Tibial nerve (tissue), 4 donors: ENCODE measurements at places on chromosomes 4 and X. TPM values are rescaled to one million over a fixed set of nuclear protein-coding genes. Genes with fewer than 3 reads are reported as not detected.

GRCh38 chrX:39242187-39242586 lies 440.9 kb downstream of the MID1IP1 start:
- no peaks in the 10 kb centered on the region for H3K36me3 ChIP-seq
- H3K27me3 ChIP-seq: no peaks in the 10 kb centered on the region
- no peak for DNase-seq
- no peak overlapping the region for H3K27ac ChIP-seq
- H3K4me3 ChIP-seq: no peak overlapping the region

DNA sequence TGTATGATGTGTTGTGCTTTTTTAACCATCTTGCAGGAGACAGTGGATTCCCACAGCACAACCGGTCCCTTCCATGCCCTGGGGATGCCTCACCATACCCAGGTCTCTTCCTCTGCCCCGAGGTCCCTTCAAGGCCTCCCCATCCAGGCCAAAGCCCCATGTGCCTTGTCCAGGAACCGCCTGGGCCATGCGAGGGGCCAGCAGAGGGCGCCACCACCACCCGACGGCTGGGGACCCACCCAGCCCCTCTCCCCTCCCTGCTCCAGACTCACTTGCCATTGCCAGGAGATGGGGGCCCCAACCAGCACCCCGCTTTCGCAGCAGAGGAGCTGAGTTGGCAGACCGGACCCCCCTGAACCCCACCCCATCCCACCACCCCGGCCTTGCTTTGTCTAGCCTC lies 485.5 kb downstream of the TRAM1L1 start:
- H3K4me1 ChIP-seq: no peaks in the 10 kb centered on the region
- DNase-seq: no peak
- no peak overlapping the region for H3K27ac ChIP-seq
- H3K4me3 ChIP-seq: no peak overlapping the region

DNA sequence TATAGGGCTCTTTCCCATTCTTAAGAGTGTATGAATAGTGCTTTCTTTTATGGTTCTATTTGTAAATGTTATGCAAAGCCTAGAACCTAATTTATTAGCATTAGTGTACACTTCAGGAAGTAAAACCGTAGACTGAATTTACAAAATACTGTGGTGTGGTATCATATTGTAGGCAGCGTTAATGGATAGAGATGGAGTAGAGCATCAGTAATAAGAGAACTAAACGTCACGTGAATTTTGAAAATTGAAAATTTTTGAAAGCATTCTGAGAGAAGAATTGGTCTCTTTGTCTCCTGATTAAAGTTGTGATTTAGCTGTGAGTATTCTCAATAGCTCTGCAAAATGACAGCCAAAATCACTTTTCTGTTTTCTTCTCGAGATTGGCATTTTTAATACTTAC lies 2.9 kb downstream of the STIM2 start:
- no peak for DNase-seq
- no peaks in the 10 kb centered on the region for H3K4me1 ChIP-seq
- no peak overlapping the region for H3K4me3 ChIP-seq
- H3K36me3 ChIP-seq: no peaks in the 10 kb centered on the region
- H3K27me3 ChIP-seq: no peaks in the 10 kb centered on the region

GRCh38 chrX:39898147-39898546 lies 199.6 kb downstream of the BCOR start:
- H3K36me3 ChIP-seq: no peaks in the 10 kb centered on the region
- DNase-seq: no peak
- no peaks in the 10 kb centered on the region for H3K4me1 ChIP-seq
- no peak overlapping the region for H3K27ac ChIP-seq
- H3K27me3 ChIP-seq: no peaks in the 10 kb centered on the region
- no peak overlapping the region for H3K4me3 ChIP-seq

TCP11X2 gene
- total RNA-seq: not detected

- no peaks in the 10 kb centered on the region for H3K27me3 ChIP-seq
- H3K4me1 ChIP-seq: no peaks in the 10 kb centered on the region
- DNase-seq: no peak
- H3K4me3 ChIP-seq: no peak overlapping the region
These were observed 1495.3 kb upstream of the PCDH7 start for GRCh38 chr4:29224911-29225310.

DNA sequence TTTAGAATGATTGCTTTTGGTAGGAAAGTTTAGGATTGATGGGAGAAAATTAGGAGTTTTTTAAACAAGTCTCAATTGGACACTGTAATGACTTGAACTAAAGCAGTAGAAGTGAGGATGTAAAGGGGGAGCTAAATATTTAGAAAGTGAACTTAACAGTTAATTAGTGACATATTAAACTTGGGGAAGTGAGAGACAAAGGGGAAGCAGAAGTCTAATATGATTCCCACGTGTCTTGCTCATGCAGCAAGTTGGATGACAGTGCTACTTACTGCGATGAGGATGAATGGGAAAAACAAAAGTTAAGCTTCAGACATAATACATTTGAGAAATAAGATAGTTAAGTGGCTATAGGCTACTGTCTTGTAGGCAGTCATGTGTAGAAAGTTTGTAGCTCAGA lies 110.4 kb downstream of the RPA4 start:
- no peak for DNase-seq
- H3K36me3 ChIP-seq: no peaks in the 10 kb centered on the region

BEND4 gene
- 0.60 TPM for total RNA-seq

- DNase-seq: no peak
- H3K4me3 ChIP-seq: no peak overlapping the region
- H3K27me3 ChIP-seq: no peaks in the 10 kb centered on the region
- no peaks in the 10 kb centered on the region for H3K36me3 ChIP-seq
These were observed 47.8 kb downstream of the NIPAL1 start for GRCh38 chr4:48064349-48064748.

AMBN gene
- not detected for total RNA-seq

DNA sequence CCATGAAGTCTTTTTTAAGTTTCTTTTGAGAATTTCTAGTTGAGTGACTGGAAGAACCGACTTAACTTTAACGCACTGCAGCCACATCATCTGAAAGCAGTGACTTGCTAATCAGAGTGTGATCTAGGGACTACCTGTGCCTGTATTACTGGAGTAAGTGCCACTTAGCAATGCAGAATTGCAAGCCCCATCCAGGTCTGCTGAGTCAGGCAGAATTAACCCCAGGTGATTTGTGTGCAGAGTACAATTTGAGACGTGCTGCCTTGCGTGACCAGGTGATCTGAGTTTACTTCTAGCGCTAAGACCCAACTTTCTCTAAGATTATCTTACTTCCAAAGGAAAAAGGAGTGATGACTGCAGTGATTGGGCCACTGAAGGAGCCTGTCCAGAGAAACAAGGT lies 85.3 kb downstream of the CLCN4 start:
- DNase-seq: no peak
- no peaks in the 10 kb centered on the region for H3K4me1 ChIP-seq
- H3K36me3 ChIP-seq: no peaks in the 10 kb centered on the region

GRCh38 chr4:18860836-18861530 lies 839.4 kb upstream of the LCORL start:
- H3K27me3 ChIP-seq: no peaks in the 10 kb centered on the region
- no peak overlapping the region for H3K27ac ChIP-seq
- H3K4me3 ChIP-seq: no peak overlapping the region
- no peaks in the 10 kb centered on the region for H3K4me1 ChIP-seq
- no peak for DNase-seq
- no peaks in the 10 kb centered on the region for H3K36me3 ChIP-seq

GRCh38 chr4:134308910-134309309 lies 107.3 kb upstream of the PABPC4L start:
- H3K4me1 ChIP-seq: no peaks in the 10 kb centered on the region
- H3K36me3 ChIP-seq: no peaks in the 10 kb centered on the region
- H3K27me3 ChIP-seq: no peaks in the 10 kb centered on the region
- H3K27ac ChIP-seq: no peak overlapping the region

NPY2R gene
- total RNA-seq: 0.42 TPM

FAM47E gene
- 4.6 TPM for total RNA-seq

GRCh38 chrX:21747558-21747957 lies 10.4 kb downstream of the SMPX start:
- H3K36me3 ChIP-seq: no peaks in the 10 kb centered on the region
- no peaks in the 10 kb centered on the region for H3K27me3 ChIP-seq
- H3K27ac ChIP-seq: no peak overlapping the region

DNA sequence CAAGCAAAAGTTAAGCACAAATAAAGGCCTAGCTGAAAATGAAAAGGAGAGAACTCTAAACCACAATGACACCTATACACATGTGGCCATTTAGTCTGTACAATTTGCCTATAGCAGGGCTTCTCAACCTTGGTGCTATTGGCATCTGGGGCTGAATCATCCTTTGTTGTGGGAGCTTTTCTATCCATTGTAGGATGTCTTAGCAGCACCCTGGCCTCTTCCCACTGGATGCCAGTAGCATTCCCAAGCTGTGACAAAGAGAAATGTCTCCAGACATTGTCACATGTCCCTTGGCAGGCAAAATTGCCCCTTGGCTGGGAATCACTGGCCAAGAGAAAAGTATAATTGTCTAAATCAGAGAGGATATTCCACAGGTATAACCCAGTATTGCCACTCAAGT lies 13.5 kb upstream of the PRPS2 start:
- no peaks in the 10 kb centered on the region for H3K36me3 ChIP-seq
- H3K27ac ChIP-seq: no peak overlapping the region
- H3K4me1 ChIP-seq: no peaks in the 10 kb centered on the region
- H3K4me3 ChIP-seq: no peak overlapping the region
- no peaks in the 10 kb centered on the region for H3K27me3 ChIP-seq
- DNase-seq: no peak

DNA sequence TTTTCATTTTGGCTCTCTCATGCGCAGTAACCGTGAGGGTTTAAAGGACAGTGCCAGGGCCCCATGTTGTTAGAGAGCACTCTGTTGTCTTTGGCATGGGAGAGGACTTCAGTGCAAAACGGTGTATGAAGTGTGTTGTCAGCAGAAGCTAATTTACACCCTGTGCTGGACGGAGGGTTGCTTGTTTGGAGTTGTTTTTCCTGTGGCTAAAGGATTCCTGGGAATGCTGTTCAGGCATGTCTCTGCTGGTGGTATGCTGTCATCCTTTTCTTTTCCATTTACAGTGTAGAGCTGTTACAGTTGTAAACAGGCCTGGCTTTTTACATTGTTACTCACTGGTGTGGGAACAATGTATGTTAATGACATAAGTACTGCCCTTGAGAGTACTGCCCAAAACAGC lies 206.3 kb downstream of the CBR4 start:
- peaks cover 15% of the 10 kb centered on the region for H3K4me1 ChIP-seq
- H3K27me3 ChIP-seq: no peaks in the 10 kb centered on the region
- no peak overlapping the region for H3K4me3 ChIP-seq
- no peak for DNase-seq
- no peaks in the 10 kb centered on the region for H3K36me3 ChIP-seq

DNA sequence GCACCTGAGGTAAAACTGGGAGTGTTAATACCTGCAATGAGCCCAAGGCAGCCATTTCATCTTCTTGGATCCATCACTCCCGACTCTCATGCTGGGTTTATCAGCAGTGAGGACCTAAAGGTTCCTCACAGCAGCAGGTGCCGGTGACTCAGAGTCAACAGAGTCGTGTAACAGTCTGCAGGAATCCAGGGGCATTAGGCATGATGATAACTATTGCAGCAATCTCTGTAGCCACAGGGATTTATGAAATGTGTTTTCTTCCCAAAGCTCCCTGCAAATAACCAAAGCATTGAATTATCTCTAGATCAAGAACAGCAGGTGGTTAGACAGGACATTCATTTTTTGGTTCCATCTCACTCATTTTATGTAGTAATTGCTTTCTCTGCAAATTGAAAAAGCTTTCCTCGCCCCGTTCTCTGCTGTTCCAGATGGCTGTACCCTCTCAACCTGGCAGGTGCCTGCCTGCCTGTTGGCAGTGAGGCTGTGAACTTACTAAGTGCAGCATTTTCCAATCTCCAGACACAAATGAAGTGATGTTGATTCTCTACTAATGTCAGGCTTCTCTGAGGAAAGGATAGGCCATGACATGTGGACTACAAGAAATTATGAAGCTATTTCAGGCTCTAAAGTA lies 48.1 kb upstream of the TSPAN7 start:
- no peak overlapping the region for H3K4me3 ChIP-seq
- H3K27me3 ChIP-seq: no peaks in the 10 kb centered on the region
- DNase-seq: no peak

GRCh38 chrX:149762696-149763614 lies 10.9 kb upstream of the HSFX1 start:
- H3K4me1 ChIP-seq: no peaks in the 10 kb centered on the region
- DNase-seq: no peak
- no peak overlapping the region for H3K27ac ChIP-seq
- H3K36me3 ChIP-seq: no peaks in the 10 kb centered on the region
- H3K27me3 ChIP-seq: no peaks in the 10 kb centered on the region
